ENCODE measurements at places on chromosomes 11 and 22.

- no peak for DNase-seq
These were observed 43.1 kb downstream of the FDX1 start for GRCh38 chr11:110472858-110473257.

DNA sequence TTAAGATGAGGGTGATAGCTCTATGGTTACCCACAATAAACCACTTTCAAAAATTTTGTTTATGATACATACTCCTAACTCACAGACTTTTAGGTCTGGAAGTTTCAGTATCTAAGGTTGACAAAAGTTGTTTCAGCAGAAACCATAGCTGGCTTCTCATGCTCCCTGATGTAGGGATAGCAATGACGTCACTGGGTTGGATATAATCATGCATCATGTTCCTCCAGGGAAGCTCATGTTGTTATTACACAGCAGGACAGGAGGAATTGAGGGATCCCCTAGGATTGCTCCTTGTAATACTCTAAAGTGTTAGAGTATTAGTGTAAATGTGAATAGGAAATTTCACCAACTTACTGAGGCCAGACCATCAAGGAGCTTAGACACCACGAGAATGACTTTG is 23.6 kb downstream of the APOL3 start:
- no peak for DNase-seq

DNA sequence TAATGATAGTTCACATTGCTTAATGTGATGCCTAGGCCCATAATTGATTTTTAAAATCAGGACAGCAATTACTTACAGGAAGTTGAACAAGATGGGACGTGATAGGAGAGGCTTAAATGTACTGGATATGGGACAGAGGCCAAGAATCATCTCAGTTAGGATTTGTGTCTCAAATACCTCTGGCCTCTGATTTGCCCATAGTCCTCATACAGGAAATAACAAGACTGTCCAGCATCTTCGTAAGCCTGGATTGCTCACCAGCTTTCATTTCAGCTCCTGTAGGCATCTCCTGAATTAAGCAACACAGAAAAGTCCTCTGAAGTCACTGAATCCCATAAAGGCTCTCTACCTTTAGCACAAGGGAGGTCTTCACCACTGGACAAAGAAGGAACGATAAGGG is at the start of gene MRGPRX3:
TSS of gene MRGPRX3 (plus strand) at position 231 of the 400 bp plus-strand sequence. CDS start 4,632 bp downstream, outside the sequence.
- no peak for DNase-seq

DNA sequence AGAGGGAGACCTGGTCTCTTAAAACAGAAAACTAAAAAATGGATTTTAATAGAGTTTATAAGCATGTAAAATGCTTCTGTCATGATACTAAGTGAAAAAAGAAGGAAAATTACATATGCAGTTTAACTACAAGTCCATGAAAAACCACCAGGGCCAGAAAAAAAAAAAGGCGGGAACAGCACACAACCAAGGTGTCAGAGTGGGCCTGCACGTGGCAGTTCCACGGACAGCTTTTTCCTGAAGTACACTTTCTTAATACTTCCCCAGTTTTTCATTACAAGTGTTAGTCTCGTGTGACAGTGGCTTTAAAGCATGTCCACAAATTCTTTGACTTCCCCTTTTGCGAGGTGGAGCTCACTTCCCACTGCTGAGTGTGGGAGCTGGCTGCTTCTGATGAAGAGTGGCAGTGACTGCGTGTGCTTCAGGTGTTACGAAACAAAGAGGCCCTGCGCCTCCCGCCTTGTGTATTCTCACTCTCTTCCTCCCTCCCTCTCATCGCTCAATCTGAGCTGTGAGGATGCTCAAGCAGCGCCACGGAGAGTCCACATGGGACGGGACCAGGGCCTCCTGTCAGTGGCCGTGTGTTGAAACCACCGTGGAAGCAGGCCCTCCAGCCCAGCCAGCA is 16.4 kb downstream of the PPM1F start:
- DNase-seq, result no peak

DNA sequence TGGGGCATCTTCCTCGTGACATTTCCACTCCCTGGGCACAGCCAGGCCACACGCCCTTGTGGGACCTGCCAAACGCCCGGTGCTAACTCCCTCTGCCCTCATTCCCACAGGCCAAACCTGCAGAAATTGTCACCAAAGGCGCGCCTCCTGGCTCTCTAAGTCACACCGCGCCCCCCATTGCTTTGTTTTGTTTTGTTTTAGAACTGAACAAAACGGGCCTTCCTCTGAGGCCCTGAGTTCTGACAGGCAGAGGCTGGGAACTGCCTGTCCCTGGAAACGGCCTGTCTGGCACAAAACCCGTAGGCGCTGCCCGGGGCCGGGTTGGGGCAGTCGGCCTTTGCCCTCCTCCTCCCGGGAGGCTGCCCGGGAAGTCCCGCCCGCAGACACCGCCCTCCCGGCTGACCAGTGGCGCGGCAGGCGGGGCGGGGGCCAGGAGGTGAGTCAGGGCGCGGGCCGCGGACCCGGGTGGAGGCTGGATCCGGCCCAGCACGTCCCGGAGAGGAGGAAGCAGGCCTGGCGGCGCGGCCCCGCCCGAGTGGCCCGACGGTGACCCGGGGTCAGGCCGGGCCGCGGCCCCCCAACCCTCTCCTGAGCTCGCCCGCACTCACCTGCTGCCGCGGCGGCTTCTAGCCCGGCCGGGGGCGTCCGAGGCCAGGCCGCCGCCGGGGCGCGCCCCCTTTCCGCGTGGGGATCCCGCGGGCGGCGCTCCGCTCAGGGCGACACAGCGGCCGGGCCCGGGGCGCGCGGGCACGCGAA is 465 bp downstream of the SUN2 start:
- peak; percentile 16 for DNase-seq

- DNase-seq, result no peak
These were observed 89.4 kb upstream of the DRD2 start for GRCh38 chr11:113564527-113565130.

DNA sequence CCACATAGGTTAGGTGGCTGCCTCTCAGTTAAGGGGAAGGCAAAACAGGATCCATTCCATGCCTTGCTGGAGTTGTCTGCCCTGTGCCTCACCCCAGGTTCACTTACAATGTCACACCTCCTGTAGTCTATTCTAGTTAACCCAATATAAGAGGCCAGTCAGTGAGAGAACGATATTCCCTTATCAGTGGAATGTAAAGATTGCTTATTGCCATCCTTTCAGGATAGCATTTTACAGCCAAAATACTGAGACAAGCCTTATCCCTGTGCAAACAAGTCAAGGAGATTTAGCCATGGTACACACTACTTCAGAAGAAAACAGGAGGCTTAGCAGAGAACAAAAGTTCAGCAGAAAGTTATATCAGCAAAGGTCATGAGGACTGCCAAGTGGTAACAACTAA is 5.5 kb downstream of the CYP2R1 start:
- DNase-seq, result no peak

- no peak for DNase-seq
These were observed 97.9 kb downstream of the WNT7B start for GRCh38 chr22:45878901-45879551.

DNA sequence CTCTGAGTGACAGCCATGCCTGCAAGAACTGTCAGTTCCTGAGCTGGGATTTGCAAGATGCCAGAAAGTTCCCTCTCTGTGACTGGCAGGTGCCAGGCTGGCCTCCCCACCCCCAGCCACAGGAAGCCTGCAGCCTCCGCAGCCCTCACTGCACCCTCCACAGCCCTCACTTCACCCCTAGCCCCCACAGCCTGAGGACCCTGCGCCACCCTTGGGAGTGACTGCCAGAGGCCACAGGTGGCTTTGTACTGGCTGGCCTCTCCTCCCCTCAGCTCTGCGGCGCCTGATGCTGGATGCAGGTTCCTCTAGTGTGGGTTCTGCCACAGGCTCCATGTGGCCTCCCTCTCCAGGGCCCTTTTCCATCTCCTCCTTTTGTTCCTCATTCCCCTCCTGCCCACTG is 28.7 kb downstream of the MPPED1 start:
- no peak for DNase-seq

- DNase-seq, result no peak
These were observed 106.3 kb downstream of the KCNQ1OT1 start for GRCh38 chr11:2593393-2593950.
